Ascending aorta (tissue), 2 donors: ENCODE measurements at places on chromosomes 1 and 21.

GRCh38 chr1:104120525-104120924 is 370.8 kb downstream of the AMY1C start:
- DNase-seq: no peak

DNA sequence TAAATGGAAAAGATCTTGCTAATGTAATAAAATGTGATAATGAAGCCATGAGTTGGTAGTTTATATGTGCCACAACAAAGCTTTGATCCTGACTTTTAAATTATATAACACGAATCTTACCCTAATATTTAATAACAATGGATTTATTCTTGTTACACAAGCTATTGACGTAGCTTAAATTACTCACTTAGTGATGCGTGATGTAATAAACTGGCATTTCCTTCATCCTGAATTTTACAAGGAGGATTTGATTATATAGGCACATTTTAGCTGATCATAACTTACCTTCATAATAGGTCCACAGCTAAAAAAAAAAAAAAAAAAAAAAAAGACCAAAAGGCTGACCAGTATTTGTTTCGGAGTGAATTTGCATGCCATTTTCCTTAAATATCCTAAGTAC is 76.2 kb upstream of the IVNS1ABP start:
- no peak for DNase-seq

DNA sequence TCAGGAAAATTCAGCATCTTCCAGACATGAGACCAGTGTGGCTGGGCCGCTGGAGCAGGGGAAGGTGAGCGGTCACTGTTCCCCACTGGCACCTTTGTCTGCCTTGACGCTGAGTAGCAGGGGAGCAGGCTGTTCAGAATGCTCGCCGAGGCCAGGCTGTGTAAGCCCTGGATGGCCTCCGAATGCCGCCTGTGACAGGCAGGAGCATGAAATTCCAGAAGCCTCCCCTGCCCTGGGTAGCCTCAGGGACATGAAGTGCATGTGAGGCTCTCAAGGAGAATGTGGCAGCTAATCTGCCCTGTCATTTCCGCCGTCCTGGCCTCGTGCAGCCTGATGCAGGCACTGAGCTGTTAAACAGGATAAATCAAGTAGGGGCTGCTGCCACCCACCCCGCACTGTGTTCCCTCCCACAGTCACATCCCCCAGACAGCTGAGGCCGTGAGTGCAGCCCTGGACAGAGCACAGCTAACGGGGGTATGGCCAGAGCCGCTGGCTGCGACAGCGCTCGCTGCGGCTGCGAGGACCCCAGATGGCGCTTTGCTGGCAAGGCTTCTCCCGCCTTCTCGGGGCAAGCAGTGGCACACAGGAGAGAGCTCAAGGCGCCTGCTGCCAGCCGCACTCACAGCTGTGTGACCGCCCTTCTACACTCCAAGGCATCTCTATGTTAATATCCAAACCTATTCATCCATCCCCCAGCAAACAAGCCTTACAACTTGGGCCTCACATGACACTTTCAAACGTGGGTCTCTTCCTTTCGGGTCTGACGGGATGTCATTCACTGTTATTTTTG is 105.0 kb upstream of the COL6A1 start:
- no peak for DNase-seq

DNA sequence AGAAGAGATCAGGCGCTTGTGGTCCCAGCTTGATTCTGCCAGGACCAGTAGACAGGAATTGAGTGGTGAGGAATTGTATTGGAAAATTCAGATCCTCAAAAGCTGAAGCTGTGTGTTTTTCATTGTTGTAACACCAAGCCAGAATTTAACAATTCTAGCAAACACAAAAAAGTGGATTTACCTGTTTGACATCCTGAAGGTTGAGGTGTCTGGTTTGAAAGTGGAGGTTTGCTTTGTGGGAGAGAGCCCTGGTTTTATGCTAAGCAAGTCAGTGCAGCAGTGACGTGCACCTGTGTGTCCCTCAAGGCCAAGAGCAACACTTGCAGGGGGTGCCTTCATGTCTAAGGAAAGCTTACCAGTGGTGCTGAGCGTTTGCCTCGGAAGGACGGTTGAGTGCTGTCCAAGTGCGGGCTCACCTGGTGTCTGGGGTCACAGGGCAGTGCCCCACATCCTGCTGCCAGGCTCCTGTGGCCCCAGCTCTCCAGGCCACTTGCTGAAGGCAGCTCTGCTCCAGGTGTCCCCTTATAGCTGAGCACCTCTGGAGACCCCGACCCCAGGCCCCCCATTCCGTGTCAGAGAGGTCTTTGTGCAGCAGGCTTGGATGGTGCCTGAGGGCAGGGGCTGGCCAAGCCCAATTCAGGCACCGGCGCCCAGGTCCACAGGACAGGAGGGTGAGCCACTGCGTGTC is 27.7 kb downstream of the PCNT start:
- no peak for DNase-seq

DNA sequence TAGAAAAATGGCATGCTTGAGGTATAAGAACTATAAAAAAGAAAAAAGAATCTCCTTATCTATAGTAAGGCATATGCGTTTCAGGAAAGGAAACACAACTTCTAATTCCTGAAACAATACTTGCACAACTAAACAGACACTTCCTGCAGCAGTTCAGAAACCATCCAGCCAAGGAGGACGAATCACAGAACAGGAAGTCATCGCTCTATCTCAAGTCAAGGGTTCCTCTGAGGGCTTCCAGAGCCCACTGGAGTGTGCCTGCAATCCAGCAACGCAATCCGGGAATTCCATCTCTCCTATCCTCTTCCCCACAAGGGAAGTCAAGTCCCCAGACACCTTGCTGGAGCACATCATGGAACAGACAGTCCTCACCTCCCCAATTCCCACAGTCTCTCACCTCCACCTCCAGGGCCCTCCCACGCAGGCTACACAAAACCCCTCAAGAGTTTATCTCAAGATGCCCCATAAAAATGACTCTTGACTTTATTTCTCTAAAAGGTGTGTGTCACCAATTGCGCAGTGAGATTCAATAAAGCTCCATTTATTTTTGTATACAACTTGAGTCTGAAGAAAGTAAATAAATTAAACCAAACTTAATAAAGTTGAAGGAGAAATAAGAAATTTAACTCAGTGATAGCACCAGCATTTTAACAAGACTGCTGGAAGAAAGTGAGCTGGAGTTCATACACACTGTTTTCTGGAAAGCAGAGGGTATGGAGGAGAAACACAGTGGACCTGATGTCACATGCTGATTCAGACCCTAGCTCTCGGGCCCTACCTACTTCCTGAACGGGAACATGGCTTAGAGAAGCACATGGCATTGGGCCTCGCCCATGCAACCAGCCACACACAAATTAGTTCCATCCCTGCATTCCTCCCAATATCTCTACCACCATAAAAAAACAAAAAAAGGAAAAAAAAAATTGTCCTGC is 39.9 kb downstream of the SIPA1L2 start:
- no peak for DNase-seq

- no peak for DNase-seq
These were observed 268.4 kb upstream of the NRIP1 start for GRCh38 chr21:15333136-15333710.

DNA sequence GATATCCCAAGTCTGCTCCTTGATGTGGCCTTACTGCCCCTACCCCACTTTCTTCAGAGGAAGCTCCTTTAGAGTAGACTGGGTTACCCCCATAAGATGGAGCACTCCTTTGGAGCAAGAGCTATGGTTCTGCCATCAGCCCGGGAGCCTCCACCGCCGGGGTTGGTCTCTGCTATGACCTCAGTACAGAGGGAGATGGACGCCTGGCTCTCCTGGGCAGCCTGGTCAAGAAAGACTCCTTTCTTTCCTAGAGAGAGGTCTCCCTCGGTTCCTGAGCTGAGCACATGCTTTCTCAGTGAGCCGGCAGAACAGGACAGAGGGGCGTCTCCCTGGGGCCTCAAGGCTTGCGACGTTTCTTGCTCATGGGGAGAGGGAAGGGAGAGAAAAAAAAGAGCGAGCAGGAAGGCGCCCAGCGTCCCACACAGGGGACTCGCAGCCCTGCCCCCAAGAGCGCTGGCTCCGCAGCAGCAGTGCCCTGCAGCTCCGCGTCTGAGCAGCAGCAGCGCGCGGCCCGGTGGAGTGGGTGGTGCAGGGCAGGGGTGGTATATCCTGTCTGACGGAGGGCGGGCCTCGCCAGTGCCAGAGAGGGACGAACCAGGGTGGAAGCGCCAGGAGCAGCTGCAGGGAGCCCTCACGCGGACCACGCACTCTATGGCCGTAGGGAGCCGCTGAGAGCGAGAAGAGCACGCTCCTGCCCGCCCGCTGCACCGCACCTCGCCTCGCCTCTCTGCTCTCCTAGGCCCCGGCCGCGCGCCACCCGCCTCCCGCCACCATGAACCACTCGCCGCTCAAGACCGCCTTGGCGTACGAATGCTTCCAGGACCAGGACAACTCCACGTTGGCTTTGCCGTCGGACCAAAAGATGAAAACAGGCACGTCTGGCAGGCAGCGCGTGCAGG is at the start of gene PKP1:
TSS of gene PKP1 (plus strand) at position 576 of the 899 bp plus-strand sequence. CDS start at position 773, 197 bp downstream.
- no peak for DNase-seq

DNA sequence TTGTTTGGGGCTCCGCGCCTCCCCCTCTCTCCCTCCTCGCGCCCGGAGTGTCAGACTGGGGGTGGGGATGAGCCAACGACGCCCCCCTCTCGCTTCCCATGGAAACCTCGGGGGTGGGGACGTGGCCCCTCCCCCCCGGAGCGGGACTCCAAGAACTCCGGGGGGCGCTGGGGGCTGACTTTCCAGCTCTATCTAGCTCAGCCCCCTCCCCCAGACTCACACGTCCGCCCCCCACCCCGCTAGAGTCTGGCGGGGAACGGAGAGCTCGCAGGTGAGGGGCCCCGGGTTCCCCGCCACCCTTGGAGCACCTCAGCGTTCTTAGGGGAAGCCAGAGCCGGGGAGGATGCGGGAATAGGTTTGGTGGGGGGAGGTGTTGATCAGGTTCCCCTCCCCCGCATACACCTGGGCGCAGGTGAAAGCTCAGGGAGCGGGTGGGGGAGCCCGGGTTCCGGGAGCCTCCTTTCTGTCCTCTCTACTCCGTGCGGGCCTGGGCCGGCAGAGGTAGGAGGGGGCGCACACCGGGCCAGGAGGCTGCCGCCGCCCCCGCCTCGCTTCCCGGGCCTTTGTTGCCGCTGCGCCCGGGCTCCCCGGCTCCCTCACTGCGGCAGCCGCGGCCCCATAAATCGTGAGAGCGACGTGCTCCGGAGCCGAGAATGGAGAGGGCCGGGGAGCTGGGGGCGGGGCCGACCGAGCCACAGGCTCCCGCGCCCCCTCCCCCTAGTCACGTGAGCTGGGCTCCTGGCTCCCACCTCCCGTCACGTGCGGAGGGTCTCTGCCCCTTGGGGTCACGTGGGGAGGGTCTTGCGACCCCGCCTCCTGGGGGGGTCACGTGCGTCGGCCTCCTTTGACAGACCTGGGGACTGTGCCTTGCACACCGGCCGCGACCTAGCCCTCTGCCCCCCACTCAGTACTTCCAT is 1.9 kb downstream of the EFNA3 start:
- no peak for DNase-seq

DNA sequence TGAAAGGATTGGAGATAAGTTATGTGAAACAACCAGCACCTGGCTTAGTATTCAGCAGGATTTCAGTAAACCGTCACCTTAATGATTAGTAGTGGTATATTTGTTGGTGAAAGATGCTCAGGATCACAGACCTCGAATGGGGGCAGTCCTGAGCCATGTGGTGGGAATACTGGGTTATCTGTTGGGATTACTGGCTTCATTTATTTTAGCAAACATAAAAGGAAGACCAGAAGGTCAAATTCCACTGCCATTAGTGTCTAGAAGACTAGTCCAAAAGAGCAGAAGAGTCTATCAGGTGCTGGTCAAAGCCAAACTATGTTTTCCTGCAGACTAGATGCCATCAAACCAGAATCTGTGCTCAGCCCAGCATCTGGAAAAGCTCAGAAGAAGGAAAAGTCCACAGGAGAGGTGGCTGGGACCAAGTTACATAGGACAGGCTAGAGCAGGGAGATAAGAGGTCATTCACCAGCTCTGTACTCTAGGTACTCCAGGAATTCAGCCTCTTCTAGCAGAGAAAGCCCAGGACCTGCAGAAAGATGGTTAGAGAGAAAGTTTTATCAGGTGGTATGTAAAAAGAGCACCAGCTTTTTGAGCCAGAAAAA is 343.4 kb downstream of the PLPP3 start:
- DNase-seq: no peak

DNA sequence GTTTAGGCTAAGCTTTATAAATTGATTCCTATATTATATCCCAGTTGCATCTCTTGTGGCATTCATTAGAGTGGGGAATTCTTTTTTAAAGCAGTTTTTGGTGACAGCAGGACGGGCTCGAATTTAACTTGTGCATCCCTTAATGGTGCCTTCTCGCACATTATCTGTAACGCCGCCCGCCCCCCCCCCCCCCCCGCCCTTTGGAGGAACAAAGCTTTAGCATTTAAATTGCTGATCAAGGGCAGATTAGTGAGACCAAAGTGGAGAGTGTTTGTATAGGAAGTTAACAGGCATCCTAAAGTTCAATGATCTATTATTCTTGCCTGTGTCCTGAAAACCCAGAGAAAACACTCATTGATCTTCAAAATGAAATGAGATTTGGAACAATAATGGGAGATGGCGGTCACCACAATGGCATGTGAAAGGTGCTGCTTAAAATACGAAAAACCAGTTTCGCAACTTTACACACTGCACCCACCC is 2.2 kb downstream of the LMO4 start:
- DNase-seq: no peak

- DNase-seq: no peak
These were observed 82.6 kb upstream of the DPYD start for GRCh38 chr1:98003442-98003841.

- DNase-seq: no peak
These were observed 154.1 kb downstream of the TGFBR3 start for GRCh38 chr1:91731815-91732214.

- no peak for DNase-seq
These were observed 72.0 kb downstream of the NOS1AP start for GRCh38 chr1:162141281-162142054.

- no peak for DNase-seq
These were observed 37.7 kb downstream of the SH3GLB1 start for GRCh38 chr1:86741947-86742572.

GRCh38 chr1:230050973-230051735 is 15.9 kb upstream of the GALNT2 start:
- DNase-seq: no peak

DNA sequence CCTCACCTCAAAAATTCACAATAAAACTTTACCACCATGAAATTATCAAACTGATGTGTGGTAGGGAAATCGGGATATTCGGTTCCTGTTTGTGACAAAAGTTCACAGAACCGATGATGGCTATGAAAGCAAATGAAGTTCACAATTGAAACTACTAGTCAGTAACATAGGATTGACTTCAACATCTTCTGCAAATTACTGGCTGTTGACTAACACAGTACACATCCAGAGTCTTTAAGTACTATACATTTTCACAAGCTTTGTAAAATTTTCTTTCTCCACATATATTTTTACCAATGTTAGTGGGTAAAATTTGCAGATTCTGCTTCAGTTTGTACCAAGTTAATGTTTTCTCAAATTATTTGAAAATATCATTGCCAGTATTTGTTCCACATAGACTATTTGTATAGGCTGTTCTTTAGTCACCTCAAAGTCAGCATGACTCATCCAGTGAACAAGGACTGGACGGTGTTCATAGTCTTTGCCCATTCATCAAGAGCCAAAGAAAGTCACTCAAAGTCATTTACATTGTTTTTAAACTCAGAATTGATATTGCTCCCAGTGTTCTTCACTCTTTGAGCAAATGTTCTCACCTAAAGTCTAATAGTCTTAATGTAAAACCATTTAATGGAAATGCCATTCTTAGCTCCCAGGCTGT is 213.4 kb downstream of the USP25 start:
- no peak for DNase-seq

GRCh38 chr21:45153358-45154318 is 79.3 kb downstream of the ADARB1 start:
- DNase-seq: peak; percentile 53

- no peak for DNase-seq
These were observed 42.0 kb upstream of the CLSTN1 start for GRCh38 chr1:9865724-9866123.
